ENCODE measurements at places on chromosomes 5 and 9. TPM values are rescaled to one million over a fixed set of nuclear protein-coding genes. Genes with fewer than 3 reads are reported as not detected.

Gene FOXD4L5
- total RNA-seq: not detected

Gene SKP1
- total RNA-seq: 126 TPM

Gene NEUROG1
- not detected for total RNA-seq

Gene C5orf15
- 17.1 TPM for total RNA-seq

Gene LPAR1
- not detected for total RNA-seq

Gene LCN15
- 0.22 TPM for total RNA-seq

Gene KCNN2
- 1.5 TPM for total RNA-seq

- DNase-seq: no peak
Observed at GRCh38 chr5:135400866-135401265, 1.8 kb upstream of the MACROH2A1 start.

DNA sequence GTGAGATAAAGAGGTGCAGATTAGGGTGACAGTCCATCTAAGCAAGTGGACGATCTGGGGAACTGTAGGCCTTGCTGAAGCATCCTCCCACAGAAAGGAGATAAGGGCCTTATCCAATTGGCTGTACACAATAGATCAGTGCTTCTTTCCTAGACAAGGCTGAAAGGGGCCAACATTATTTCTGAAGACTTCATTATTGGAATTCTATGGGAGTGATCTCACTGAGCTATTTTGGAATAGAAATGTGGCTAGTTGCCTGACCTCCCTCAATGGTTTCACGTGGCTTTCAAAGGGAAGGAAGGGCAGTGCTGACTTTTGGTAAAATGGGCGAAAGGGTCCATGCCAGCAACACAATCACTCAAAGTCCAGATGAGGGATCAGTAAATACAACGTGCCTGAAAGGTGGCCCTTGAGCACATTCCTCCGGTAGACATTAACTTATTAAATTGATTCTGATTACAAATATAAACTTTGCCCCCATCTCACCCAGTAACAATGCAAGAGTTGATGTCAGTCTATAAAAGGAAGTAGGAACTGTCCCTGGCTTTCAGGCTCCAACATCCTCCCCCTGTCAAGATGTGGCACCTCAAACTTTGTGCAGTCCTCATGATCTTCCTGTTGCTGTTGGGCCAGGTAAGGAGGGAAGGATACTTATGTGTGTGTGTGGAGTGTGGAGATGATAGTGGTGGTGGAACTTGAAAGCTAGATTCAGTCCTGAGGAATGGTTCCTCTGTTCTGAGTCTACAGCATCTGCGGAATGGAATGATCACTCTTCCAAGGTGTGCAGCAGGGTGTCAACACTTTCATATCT lies at the start of gene LEAP2:
LEAP2 (plus strand) TSS at position 550 of the 811 bp plus-strand sequence; CDS start at position 577, 27 bp downstream.
- peak; percentile 18 for DNase-seq

- no peak for DNase-seq
Observed at GRCh38 chr9:127721391-127721821, 5.5 kb downstream of the TTC16 start.

DNA sequence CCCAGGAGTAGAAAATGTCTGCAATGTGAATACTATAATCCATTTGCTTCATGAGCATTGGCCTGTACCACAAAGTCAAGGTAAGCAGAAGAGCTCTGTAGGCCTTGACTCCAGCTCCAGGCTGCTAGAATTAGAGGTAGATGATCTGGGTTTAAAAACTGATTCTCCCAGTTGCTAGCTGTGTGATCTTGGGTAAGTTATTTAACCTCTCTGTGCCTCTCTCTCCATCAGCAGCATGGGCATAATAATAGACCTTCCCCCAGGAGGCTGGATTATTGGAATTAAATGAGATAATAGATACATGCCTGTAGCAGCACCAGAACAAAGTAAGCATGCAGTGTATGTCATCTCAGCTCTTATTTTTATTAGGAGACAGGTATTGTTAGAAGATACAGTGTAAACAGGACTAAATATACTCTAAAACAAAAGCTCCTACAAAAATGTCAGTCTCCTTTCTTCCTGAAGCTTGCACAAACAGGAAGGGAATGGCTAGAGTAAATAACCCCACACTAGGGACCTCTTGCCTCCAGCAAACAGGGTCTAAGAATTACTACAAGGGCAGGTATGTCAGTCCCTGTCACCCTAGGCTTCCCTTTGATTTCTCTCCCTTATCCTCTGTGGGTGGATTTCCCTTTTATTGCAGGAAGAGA lies 57.5 kb downstream of the PSAT1 start:
- no peak for DNase-seq

DNA sequence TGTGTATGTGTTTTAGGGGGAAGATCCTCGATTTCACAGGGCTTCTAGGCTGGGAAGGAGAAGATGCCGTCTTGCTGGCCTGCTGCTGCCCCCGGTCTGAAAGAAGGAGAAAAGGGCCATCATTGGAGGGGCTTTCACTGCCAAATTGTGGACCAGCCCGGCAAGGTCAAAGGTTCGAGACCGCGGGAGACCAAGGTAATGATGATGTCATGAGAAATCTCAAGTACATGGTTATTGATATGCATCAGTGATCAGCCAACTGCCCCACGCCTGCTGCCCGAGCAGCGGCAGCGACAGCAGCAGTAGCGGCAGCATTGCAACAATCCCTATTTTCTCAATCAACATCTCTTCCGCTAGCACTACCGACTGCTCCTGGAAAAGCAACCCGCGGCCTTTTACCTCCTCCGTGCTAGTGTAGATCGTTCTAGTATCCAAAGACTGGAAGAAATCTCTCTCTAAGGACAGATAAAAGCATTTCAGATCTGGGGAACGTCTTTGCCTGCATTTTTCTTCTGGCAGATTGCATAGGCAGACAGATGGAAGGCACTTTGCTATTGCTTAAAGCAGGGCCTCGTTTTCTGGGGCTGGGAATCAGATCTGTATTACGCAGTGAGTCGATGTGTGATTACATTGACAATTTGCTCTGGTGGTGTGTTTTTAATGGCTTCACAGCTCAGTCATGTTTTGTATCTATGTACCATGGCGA lies 215.3 kb downstream of the MEF2C start:
- no peak for DNase-seq

GRCh38 chr9:126483468-126484073 lies 130.2 kb upstream of the LMX1B start:
- no peak for DNase-seq

DNA sequence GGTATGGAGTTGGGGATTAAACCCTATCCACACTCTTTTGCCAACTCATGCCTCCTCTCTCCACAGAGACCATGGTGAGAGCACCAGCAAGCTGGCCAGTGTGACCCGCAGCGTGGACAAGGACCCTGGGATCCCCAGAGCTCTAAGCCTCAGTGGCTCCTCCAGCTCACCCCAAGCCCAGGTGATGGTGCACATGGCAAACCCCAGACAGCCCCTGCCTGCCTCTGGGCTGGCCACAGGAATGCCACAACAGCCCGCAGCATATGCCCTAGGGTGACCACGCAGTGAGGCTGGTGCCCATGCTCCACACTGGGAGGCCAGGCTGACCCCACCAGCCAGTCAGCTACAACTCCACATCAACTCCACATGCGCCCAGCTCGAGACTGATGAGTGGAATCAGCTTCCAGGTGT lies 11.5 kb upstream of the CARD19 start:
- no peak for DNase-seq

GRCh38 chr9:18795947-18796671 lies 236.9 kb downstream of the SAXO1 start:
- DNase-seq: peak; percentile 48

GRCh38 chr9:95766906-95767305 lies 108.6 kb upstream of the ERCC6L2 start:
- no peak for DNase-seq

DNA sequence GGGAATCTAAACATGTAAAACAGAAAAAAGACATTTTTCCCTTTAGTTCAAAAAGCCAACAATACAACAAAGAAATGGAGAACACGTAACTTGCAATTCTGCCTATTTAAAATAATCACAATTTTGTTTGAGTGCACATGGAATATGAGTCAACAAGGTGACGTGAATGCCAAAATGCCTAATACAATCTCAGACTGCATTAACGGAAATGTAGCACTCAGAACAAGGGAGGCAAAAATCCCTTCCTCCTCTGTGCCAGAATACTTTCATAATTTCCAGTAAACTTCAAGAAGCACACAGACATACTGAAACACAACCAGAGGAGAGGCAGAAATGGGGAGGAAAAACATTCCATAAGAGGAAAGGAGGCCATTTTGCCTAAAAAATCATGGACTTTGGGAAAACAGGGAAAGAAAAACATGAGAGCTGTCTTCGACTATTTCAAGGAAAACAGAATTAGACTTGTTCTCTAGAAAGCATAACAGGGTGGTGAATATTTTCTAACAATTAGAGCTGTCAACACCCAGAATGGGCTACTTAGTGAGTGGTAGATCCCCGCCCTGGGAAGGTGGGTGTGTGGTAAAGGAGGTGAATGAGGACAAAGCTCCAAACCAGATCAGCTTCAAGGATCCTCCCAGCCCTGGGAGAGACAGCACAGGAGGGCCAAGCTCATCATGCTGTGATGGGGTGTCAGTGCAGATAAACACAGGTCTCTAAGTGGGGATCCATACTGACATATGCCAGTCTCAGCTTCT lies 48.2 kb downstream of the ABCA1 start:
- peak; percentile 65 for DNase-seq

GRCh38 chr5:154487541-154487940 lies 9.5 kb upstream of the HAND1 start:
- no peak for DNase-seq

- DNase-seq: no peak
Observed at GRCh38 chr5:128053291-128053954, 30.1 kb upstream of the SLC12A2 start.
